ENCODE measurements at places on chromosomes 3 and 15.

- DNase-seq: no peak
Observed at GRCh38 chr3:67176396-67176795, 178.3 kb downstream of the KBTBD8 start.

DNA sequence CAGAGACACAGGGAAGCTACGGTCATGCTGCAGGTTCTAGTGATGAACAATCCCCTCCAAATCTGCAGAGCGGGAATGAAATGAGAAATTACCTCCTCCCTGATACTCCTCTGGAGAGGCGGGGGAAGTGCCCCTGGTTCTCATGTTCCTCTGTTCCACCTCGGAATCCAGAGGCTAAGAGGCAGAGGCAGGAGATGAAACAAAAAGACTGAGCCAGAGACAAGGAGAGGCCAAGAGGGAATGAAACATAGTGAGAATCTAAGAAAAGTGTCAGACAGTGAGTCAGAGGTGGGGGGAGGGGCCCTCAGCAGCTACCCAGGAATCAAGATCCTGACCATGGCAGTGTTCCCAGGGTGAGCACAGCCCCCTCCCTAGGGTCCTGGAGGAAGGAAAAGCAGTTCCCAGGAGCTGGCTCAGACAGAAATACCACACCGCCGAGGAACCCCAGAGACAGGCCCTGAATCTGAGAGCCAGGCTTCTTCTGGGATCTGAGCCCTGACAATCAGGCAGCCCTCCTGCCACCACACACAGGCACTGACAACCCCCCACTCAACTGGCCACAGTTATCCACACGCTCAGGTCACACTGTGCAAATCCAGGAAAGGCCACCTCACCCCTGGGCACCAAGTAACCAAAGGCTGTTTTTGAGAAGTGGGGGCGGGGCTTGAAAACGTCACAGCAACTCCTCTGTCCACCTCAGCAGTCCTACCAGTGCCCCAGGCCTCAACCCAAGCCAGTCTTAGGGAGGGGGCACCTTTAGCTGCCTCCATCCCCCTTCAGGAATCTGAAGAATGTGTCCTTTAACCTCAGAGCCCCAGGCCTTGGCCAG is 2.4 kb downstream of the CSRNP1 start:
- DNase-seq: no peak

DNA sequence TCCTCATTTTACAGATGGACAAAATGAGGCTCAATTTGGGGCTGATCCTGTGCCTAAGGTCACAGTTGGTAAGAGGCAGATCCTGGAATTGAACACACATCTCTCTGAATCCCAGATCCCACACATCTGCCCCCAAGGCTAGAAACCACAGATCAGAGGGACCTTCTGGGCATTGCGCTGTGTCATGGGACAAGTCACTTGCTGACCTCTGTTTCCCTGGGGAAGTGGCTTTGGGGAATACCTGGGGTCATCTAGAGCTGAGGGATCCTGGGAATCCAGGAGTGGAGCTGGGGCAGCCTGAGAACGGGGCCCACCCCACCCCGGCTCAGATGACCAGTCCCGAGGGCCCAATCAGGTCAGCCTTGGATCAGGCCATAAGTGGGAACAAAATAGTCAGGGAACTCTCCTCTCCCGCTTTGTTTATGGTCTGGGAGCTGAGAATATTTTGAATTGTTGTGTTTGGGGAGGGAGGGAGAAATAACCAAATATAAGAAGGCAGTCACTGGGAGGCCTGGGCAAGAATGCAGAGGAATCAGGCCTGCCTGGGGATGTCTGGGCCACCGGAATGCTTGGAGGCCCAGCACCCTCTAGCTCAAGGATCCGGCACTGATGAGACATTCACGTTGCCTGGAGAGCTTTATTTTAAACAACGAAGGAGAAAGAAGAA is 8.8 kb upstream of the SLC6A6 start:
- DNase-seq: no peak

- no peak for DNase-seq
Observed at GRCh38 chr3:73475717-73476116, 149.0 kb downstream of the PDZRN3 start.

- DNase-seq: no peak
Observed at GRCh38 chr3:40864146-40864782, 335.0 kb upstream of the CTNNB1 start.

- no peak for DNase-seq
Observed at GRCh38 chr3:99394831-99395778, 243.3 kb upstream of the COL8A1 start.

All from GM18507 (cell line).